ENCODE measurements at places on chromosomes 3 and 15.

- DNase-seq, result no peak
Observed at GRCh38 chr15:45794712-45795439, 160.0 kb downstream of the SQOR start.

DNA sequence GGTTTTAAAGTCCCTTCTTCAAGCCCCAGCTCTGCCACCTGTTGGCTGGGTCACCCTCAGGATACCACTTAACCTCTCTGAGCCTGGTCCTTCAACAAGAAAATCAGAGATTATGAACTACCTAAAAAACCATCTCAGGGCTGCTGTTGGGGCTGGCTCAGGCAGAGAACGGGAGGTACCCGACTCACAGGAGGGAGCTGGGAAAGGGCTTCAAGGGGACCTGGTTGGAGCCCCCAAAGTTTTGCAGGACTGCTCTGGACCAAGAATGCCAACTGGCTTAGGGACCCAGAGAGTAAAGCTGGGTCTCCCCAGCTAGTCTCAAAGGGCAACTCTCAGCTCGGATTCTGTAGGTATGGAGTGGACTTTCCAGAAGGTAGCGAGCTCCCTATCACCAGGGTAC lies 41.5 kb downstream of the WNT7A start:
- no peak for DNase-seq

DNA sequence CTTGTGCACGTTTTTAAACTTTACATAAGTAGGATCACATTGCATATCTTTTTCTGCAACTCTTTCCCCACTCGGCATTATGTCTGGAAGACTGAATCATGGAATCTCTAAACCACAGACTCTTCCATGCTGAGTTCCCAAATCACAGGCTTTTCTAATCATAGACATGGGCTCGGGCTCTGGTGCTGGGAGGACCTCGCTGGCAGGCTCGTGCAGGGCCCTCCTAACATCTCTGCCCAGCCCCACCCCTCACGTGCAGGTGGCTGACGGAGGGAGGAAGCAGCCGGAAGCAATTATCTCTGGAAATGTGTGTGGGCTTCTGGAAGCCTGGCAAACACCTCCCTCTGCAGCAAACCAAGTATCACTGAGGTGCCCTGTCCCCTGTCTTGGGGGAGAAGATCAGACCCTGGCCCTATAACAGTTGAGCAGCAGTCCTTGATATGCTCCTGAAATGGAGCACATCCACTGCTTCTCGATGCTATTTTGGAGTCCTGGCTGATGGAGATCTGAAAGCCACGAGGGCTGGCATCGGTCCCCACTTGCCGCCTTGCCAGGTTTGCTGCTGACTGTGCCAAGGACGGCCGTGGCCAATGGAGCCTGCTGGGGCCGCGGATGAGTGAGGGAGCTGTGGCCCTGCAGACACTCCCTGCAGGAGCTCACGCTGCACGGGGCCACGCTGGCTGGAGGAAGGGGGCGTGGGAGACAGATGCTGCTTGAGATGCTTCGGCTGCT lies 4.4 kb upstream of the IQSEC1 start:
- no peak for DNase-seq

DNA sequence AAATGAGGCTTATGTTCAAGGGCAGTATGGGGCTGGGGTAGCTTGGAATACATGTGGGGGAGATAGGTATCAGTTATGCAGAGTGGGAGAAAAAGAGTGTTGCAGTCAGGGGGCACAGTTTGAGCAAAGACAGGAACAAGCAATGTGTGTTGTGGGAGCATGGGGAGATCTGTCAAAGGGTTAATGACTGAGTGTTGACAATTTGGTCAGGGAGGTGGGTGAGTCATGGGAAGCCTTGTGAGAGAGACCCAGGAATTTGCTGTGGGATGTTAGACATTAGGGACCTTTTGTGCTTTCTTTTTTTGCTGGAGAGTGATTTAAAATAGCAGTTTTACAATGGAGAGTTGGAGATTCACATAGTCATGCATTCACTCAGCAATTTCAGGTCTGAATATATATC lies 221.6 kb upstream of the NR2E3 start:
- DNase-seq, result no peak

DNA sequence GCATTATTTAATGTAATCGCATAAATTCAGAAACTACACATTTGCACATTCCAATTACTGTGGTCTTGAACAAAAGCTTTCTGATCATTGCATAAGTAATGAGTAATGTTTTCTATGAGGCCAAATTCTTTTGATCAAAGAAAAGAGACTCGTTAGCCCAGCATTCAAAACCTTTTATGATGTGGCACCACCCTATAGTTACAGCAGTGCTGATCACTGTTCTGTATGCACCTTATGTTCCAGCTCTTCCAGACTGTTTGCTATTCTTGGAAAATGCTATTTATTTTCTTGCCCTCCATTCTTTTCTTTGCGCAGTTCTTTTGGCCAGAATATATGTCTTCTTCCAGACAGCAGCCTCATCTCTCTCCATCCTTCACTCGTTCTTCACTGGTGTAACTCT lies 42.3 kb downstream of the MAP3K13 start:
- no peak for DNase-seq

DNA sequence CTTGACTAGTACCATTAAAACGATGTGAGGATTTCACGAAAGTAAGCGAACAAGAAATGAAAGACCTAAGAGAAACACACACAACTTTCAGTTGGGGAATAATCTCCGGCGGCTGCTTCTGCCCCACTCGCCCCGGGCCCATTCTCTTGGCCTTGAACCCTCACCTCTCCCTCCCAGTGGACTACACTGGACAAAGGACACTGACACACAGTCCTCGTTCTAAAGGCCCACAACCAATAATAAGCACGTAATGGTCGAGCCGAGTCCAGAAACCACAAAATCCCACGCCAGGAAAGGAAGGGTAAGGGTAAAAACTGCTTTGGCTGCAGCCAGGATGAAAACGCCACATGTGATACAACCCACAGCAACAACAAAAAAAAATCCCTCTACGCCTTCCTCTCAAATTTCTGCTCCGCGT lies 469 bp downstream of the ZNF770 start:
- DNase-seq, result no peak

- peak; percentile 55 for DNase-seq
Observed at GRCh38 chr3:182792901-182793662, at the start of gene ATP11B. Gene ATP11B (plus strand): TSS chr3:182793504. CDS start chr3:182793760, 256 bp downstream.

DNA sequence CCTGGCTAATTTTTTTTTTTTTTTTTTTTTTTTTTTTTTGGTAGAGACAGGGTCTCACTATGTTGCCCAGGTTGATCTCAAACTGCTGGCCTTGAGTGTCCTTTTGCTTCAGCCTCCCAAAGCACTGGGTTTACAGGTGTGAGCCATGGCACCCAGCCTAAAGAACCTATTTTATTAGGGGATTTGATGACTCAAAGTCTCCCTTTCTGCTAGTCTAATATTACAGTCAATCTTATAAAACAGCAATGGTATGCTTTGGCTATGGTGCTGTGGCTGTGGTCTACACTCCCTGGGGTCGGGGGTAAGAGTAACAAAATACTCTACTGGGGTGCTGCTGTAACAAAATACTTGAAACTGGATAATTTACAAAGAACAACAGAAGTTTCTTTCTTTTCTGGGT lies 44.8 kb downstream of the ZNF589 start:
- DNase-seq, result no peak

Measured in stimulated activated CD4-positive, alpha-beta T cell treated with anti-CD3 and anti-CD28 coated beads, Interleukin-1b, Interleukin-23, amount 100 ng/mL, for 1 hour (primary cell).